SJCRH30 (cell line): ENCODE measurements at places on chromosomes 7 and 10.

DNA sequence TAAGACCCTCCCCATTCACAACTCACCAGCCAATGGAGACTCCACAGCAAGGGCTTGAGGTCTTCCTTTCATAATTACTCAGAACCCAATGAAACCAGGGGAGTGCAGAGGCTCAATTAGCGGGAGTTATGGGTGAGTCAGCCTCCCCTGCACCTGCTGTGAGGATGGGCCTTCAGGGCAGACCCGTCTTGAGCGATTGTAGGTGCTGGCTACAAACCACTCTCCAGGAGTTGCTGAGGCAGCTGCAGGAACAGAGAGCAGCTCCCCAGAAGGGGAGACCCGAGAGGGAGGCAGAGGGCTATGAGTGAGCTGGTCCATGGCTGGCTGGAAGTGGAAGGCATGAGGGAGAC lies 58.5 kb upstream of the SORCS3 start:
- DNase-seq = peak; percentile 18

GRCh38 chr10:86205306-86206239 lies 161.0 kb downstream of the GRID1 start:
- DNase-seq = no peak

- no peak for DNase-seq
Measured at GRCh38 chr7:34327681-34328080, 330.3 kb upstream of the NPSR1 start.

DNA sequence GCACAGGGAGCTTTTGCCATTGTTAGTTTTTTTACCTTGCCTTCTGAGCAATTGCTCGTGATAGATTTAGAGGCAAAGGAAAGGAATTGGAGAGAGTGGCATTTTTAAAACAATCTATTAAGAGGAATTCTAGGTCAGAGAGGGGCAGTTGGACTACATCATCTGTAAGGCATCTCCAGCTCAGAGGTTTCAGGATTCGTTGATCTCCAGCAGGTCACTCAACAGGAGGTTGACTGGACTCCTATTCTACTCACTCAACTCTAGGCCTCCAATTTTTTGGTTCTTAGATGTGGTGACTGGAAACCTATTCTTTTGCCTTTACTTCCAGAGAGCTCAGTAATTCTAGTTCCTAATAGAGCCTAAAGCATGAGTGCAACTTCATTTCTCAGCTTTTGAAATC lies 42.8 kb downstream of the TBXAS1 start:
- no peak for DNase-seq

DNA sequence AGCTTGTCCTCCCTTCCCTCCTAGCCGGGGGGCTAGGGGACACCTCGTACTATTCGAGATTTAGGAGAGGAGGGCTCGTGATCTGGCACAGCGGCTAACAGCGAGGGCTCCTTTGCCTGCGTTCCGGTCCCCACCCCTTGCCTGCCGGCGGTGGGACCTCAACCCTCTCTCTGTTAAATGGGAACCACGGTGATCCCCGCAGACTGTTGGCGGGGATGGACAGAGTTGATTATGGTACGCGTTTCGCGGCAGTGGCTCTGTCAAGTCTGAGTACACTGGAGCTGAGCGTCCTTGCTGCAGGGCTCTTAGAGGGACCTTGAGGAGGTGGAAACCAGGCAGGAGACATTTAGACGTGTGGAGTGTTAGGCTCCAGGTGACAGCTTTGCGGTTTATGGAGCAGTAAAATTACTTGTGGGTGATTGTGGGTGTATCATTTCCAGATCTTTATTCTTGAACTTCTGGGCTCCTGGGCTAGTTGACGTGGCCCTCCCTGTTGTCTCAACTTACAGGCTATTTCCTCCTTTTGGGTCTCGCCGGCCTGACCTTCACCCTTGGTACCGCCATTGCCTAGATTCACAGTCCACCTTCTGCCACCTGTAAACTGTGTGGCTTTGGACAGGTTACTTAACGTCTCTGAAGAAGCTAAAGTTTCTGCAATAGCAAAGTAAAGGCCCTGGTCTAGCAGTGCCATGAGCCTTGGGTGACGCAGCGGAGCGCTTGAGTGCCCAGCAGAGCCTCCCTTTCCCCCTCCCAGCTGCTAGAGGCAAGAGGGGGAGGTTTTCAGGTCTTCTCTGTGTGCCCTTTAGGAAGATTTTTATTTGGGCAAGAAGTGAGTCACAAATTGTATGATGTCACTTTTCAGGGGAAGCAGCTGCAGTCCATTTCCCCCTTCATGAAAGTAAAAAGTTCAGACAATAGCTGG lies 739 bp downstream of the CASP7 start:
- peak; percentile 72 for DNase-seq

- DNase-seq = no peak
Measured at GRCh38 chr7:139033346-139034114, 2.3 kb downstream of the ZC3HAV1L start.

DNA sequence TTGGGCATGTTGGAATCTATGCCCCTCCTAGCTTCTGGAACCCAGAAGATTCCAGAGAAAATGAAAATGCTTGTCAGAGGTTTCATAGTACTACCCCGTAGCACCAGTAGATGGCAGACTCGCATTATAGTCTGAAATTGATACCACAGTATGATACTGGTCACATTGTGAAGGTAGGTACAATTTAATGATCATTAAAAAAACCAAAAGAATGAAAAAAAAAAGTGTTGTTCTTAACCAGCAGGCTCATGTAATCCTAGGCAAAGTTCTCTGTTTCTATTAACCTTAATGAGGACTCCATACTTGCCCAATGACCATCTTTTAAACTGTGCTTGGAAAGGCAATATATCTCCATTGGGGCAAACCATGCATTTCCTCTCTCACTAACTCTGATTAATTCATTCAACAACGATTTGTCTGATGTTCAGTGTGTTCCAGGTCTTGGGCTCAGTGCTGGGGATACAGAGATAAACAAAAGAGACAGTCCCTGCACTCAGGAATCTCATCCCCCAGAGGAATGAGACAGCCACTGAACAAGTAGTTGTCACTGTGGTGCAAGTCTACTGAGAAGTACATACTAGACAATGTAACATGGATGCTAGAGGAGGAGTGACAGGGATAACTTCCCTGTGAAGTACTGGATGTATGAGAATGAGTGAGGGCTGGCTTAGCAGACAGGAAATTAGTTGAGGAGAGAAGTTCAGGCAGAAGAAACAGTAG lies 223.5 kb upstream of the PHYHIPL start:
- peak; percentile 78 for DNase-seq

- DNase-seq = no peak
Measured at GRCh38 chr7:158525648-158526484, 61.8 kb downstream of the PTPRN2 start.

DNA sequence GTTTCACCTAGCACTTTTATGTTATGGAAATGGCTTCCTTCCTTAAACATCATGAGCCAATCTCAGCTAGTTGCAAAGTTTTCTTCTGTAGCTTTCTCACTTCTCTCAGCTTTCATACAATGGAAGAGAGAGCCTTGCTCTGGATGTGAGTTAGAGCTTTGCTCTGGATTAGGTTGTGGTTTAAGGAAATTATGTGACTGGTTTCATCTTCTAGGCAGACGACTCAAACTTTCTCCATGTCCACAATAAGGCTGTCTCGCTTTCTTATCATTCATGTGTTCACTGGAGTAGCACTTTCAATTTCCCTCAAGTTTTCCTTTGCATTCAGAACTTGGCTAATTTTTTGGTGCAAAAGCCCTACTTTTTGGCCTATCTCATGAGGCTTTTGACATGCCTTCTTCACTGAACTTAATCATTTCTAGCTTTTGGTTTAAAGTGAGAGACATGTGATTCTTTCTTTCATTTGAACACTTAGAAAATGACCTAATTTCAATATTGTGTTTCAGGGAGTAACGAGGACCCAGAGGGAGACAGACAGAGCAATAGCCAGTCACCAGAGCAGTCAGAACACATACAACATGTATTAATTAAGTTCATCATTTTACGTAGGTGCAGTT lies 49.8 kb downstream of the CNOT4 start:
- no peak for DNase-seq

DNA sequence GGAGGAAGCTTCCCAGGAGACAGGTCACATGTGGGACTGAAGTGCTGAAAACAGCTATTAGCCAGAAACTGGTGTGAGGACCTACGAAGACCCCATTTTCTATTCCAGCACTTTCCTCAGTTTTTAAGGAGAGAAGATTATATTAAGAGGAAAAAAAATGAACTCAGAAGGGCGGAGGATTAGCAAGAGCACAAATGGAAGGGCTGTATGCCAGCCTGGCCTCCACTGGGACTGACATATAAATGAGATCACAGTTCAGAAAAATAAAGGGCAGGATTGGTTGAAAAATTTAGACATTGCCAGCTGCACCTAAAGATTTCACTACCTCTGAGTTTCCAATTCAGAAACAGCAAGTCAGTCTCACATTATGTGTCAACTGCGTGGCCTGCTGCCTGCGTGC lies 53.0 kb downstream of the GSDME start:
- DNase-seq = no peak

DNA sequence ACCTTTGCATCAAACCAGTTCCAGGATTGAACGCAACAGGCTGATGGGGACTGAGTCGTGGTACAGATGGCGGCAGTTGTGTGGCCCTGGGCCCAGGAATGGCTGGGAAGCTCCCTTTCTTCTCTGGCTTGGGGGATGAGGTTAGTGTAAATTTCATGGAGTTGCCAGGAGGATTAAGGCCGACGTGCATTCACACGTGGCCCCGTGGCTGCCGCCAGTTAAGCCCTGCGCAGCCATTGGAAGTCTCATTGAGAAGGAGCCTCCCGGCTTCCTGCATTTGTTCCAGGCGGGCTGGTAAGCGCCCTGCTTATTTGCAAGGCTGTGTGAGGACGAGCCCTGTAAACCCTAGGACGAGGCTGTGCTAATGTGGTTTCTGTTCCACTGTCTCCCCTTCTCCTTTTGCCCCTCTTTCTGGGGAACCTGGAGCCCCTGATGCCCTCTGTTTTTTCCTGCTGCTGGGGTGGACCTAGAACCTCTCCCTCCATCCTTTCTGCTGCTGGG lies 174.7 kb upstream of the TNRC18 start:
- DNase-seq = peak; percentile 87

DNA sequence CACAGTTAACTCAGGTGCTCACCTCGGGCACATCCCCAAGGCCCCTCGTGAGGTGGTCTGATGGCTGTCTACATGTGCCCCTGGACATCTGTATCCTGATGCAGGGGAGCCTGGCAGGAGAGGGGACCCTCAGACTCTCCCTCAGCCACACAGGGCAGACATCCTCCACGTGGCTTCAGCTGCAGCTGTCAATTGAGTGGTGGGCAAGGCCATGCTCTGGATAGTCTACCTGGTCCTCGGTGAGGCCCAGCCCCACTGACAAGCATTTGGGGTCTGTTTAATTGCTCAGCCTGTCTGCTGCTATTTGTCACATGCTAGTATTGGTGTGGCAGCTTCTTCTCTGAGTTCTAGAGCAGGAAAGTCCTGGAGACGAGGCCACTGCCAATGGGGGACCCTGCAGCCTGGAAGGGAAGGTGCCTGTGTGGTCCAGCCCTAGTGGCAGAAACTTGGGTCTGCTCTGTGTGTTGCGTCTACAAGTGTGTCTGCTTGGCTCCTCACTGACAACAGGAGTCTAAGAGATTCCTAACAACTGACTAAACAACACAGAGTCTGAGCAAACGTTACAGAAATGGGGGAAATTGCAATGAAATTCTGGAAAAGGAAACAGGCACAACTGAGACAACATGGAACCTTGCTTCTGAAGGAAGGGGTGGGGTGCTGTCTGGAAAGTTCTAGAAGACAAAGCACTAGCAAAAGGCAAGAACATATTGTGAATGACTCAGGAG lies 59.3 kb upstream of the IGFBP3 start:
- DNase-seq = no peak

- DNase-seq = no peak
Measured at GRCh38 chr10:12062754-12063482, 5.8 kb upstream of the DHTKD1 start.

DNA sequence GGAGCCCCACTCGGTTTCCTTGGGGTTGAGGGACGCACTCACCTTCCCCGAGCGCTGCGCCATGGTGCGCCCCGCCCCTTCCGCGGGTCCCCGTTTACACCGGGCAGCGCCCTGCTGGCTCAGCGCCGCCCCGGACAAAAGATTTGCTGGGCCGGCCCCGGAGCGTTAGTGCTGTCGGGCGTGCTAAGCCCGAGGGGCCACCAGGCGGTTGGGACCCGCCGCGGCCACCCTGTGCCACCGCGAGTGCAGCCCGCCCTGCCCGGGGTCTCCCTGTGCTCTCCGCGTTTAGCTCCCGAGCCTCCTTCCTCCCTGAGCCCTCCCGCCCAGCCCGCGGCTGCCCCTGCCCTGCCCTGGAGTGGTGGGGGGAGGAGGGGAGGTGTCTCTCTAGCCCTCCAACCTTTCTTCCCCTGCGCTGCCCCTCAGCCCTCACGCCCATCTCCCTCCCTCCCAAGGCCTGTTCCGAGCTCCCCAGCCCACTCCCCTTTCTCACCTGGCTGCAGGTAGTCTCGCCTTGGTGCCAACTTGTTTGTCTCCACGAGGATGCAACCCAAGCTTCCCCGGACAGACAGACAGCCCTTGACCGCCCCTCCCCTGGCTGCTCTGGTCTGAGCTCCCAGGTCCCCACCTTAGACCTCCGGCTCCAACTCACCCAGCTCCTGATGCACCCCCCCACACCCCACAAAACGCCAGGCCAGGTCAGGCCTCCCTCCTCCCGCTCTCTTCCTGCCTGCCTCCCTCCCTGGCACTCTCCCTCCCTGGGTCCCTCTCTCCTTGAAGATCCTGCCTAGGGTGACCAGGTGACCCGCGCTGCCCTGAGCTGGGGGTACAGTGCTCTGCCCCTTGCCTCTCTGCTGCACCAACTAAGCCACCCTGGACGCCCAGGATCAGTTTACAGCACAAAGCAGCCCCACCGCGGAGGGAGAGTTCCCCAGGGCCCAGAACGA lies at the start of gene CRYGN:
Gene CRYGN, minus strand, starts transcription at position 287 of the 944 bp plus-strand sequence. Its CDS starts 224 bp downstream, at position 63.
- no peak for DNase-seq

DNA sequence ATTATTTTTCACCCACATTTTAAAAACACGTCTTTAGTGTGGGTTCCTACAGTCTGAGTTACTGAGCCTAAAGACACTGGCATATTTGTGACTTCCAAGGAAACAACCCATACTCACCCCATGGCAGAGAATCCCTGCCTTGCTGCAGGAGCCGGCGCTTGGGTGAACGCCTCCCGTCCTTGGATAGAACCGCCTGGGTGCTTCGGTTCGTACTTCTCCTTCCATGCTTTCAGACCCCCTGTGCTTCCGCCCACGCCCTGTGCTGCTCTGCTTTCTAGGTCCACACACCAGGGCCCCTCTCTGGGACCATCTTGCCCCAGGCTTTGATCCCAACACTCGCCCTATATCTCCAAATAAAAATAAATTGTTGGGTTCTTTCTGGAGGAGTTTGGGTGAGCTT lies 125.8 kb downstream of the PTPRN2 start:
- no peak for DNase-seq

DNA sequence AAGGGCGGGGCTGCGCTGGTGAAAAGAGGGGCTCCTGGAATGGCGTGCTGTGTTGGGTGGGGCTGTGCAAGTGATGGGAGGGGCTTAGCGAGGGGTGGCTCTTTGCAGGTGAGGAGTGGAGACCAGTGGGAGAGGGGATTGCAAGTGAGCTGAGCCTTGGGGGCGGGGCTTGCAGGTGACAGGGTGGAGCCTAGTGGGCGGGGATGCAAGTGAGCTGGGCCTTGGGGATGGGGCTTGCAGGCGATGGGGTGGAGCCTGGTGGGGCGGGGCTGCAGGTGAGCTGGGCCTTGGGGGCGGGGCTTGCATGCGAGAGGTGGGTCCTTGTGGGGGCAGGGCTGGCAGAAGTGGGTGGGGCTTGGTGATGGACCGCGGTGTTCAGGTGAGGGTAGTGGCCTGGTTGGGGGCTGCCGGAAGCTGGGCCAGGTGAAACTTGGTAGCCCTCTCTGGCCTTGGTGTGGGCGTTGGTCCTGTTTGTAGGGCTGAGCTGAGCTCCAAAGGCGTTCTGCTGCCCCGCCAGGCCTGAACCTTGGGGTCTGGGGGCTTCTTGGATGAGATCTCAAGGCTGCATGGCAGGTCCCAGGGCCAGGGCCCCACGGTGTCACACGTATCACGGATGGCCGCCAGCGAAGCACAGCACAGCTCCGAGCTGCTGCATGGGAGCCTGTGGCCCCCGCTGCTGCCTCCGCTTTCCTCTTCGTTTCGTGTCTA lies 743 bp upstream of the PITRM1 start:
- DNase-seq = no peak
